Right cardiac atrium (tissue), 5 donors: ENCODE measurements at places on chromosomes 3 and 15. TPM values are rescaled to one million over a fixed set of nuclear protein-coding genes. Genes with fewer than 3 reads are reported as not detected.

Gene RFC4
- total RNA-seq = 9.2 TPM

Gene TF
- 4.0 TPM for total RNA-seq

Gene ADPRH
- total RNA-seq = 11.9 TPM

Gene OCA2
- 0.50 TPM for total RNA-seq

Gene RABL3
- total RNA-seq = 13.6 TPM

Gene PTH1R
- 12.3 TPM for total RNA-seq

Gene C15orf62
- 0.41 TPM for total RNA-seq
